ENCODE measurements at places on chromosomes 13 and 19.

GRCh38 chr19:2270423-2271233 is 11.3 kb downstream of the PEAK3 start:
- no peak for DNase-seq

DNA sequence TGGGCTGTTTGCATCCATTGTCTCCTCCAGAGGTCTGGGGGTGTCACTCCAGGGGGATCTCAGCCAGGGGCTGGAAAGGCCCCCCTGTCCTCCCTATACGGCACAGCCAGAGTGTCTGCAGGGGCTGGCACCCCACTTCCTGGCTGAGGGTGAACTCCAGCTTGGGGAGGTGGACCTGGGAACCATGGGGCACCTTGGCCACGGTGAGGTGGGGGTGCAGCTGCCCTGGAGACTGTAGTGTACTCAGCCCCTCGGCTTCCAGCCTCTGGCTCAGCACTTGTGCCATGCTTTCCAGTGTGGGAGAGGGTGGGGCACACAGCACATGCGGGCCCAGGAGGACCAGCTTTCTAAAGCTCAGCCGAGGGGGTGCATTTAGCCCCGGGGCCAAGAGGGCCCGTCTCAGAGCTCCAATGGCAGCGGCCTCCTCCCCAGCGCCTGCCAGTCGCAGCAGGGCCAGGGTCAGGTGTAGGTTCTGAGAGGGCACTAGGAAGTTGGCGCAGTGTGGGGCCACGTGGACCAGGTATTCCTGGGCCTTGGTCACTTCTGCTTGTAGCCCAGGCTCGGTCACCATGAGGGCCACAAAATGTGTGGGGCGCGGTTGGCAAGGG is 1.4 kb downstream of the LENG9 start:
- DNase-seq = no peak

DNA sequence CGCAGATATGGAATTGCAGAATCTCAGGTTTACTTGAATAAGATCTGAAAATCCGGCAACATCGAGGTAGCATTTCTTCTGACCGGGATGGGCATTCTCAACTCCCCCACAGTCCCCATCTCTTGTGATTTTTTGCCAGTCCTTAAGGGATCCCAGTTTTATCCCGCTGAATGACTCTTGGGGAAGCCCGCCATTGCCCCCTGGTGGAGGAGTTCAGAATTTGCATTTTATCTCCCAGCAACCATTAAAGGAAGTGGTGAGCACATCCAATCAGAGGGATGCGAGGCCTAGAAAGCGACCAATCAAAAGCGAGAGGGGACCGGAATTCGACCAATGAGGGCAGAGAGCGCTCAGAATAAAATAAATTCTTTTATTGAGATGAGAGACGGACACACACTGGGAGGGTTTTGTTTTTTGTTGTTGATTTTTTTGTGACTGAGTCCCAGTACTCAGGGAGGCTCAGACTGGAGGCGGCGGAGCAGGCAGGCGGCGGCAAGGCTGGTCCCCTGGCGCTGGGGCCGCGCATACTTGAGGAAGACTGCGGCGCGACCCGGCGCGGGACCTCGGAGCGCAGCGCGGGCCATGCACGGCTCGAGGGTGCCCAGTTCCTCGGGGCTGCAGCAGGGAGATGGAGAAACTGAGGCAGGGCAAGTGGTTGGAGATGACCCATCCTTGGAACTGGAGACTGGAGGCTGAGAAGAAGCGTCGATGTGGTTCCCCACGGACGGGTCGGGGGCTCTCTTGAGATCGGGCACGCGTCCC is 3.9 kb upstream of the TTC9B start:
- DNase-seq = peak; percentile 91

DNA sequence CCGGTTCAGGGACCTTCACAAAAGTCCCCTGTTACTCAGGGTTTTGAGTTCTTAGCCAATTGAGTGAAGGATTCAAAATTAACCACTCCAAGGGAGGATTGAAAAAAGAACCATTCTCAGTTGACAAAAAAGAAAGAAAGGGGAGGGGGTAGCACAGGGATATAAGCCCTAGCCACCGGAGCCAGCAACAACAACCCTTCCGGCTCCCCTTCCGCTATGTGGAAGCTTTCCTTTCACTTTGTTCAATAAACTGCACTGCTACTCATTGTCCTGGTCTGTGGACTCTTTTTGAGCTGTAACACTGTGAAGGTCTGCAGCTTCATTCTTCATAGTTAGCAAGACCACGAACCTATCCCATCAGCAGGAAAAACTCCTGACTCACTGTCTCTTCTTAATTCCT is 1488.1 kb upstream of the PRR20A start:
- DNase-seq = no peak

DNA sequence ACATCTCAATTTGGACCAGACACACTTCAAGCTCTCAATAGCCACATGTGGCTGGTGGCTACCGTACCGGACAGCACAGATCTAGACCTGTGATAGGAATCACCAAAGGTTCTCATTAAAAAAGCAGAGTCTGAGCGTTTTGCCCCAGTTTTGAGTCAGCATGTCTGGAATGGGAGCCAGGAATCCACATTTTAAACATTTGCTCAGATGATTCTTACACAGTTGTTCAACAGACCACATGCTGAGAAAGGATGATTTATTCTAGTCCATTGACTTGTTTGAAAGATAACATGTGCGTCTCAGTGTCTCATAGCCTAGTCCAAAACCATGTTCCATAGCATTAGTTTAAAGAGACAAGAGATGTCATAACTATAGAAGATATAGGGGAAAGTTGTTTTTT is 53.4 kb downstream of the FLT3 start:
- no peak for DNase-seq
